Activated naive CD4-positive, alpha-beta T cell treated with anti-CD3 and anti-CD28 coated beads, Interleukin-2, amount 10 ng/mL, durations not matched to agents 7 days and 5 days (primary cell): ENCODE measurements at places on chromosomes 2 and 18.

DNA sequence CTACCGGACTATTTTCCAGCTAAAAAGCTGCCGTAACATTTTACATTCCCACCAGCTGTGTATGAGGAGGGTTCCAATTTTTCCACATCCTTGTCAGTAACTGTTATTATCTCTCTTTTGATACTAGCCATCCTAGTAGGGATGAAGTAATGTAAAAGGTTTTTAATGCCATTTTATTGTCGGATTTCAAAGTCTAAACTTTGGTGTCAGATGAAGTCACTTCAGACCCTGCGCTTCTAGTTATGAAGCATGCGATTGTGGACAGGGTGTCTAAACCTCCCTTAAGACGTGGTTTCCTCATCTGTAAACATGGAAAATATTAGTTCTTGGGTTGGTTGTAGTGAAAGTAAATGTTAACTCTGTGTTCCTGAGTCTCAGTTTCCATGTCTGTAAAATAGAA is 4.7 kb downstream of the DGKD start:
- DNase-seq, result no peak

- no peak for DNase-seq
These were observed 32.0 kb upstream of the ACYP2 start for GRCh38 chr2:54083445-54083844.

- no peak for DNase-seq
These were observed 3.5 kb downstream of the ADCYAP1 start for GRCh38 chr18:907885-908757.

GRCh38 chr2:119958670-119959268 is 54.1 kb upstream of the EPB41L5 start:
- no peak for DNase-seq

DNA sequence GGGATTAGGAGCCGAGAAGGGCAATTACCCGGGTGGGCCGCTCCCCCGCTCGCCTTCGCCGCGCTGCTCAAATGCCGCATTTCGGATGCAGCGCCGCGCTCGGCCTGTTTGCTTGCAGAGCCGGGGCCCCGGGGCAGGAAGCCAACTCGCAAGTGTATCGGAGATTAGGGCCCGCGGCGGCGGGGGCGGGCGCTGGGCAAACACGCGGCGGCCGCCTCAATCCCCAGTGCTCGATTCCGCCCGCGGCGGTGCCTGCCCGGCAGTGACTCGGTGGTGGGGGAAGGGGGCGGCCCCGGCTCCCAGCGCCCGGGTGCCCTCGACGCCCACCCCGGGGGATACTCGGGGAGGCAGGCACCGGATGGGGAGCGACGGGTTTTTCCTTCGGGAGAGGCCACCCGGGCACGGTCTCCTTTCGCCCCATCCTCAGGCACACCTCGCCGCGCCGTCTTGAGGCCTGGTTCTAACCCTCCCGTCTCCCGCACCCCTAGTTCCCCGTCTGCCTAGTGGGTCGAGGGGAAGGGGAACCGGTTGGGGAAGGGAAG is 26.6 kb upstream of the NOTO start:
- DNase-seq, result peak; percentile 81

DNA sequence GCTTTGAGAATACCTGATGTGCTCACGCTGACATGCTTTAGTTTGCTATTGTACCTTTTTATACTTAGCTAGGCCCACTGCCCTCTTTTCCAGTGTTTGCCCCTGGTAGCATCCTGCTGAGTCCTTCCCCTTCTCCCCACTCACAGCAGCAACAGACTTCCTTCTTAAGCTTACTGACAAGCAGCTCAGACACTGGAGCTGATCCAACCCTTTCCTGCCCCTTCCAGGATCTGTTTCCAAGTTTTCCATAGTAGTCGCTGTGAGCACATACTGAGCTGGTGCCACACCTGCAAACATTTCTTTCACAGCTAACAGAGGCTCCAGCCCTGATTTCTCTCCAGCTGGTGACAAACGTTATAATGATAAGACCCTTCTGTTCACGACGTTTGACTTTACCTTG is 991.4 kb upstream of the CELF4 start:
- no peak for DNase-seq

GRCh38 chr2:71474116-71474743 is 20.9 kb downstream of the DYSF start:
- no peak for DNase-seq

GRCh38 chr2:169476459-169476858 is 2.8 kb upstream of the BBS5 start:
- no peak for DNase-seq

- no peak for DNase-seq
These were observed 211.4 kb upstream of the THUMPD2 start for GRCh38 chr2:39990335-39990900.

GRCh38 chr2:156459720-156460119 is 23.5 kb downstream of the GPD2 start:
- no peak for DNase-seq

- DNase-seq, result no peak
These were observed 225.5 kb downstream of the AGAP1 start for GRCh38 chr2:235719146-235719942.

- DNase-seq, result no peak
These were observed 9.7 kb downstream of the GREB1 start for GRCh38 chr2:11543337-11544216.

GRCh38 chr2:131425231-131425941 is 50.5 kb upstream of the TUBA3D start:
- peak; percentile 24 for DNase-seq

GRCh38 chr18:57009844-57010243 is 137.0 kb upstream of the BOD1L2 start:
- DNase-seq, result no peak

DNA sequence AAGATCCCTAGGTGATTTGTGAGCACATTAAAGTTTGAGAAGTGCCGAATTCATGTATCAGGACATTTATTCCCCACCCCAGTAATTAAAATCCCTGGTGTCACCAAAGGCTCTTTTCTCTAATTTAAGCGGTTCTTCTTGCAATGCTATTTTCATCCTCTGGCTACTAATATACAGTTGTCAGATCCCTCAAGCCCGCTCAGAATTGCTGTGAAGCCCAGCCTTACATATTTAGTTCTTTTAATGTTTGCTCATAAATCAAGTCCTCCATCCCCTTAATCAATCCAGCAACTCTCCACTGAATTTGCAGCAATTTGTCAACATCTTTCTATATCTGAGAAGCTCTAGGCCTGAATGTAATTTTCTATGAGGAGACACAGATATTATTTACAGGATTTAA is 437.9 kb downstream of the PIK3C3 start:
- no peak for DNase-seq

DNA sequence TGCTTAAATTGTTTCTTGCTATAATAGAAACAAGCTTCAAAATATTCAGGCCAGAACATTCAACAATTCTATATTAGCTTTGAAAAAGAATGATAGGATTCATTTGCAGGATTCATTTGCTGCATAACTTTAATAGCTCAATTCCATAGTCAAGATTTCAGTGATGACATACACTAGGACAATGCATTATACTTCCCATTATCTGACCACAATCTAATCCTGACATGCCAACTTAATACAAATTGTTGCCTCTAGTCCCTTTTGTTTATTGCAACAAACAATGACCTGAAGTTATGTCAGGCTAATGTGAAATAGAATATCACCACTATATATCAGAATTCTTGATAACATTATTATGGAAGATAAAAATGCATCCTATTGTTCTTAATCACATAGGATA is 169.4 kb downstream of the DNAH7 start:
- DNase-seq, result no peak

- DNase-seq, result no peak
These were observed 226.1 kb downstream of the LRRTM1 start for GRCh38 chr2:80078290-80079036.

DNA sequence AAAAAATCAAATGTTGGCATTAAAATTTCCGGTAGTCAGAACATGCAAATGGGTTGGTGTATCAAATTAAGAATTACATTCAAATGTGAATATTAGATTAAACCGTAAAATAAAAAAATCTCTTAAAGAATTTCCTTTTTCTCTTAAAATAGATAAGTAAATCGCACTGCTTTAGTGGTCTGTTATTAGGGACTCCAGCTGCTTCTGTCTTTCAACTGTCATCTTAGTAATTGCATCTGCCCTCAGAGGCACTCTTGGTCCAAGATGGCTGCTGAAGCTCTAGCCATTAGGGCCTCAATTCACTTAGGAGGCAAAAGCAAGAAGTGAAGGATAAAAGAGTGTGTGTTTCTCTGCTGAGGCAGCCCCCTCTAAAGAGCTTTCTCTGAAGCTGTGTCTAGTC is 132.4 kb downstream of the MGAT5 start:
- DNase-seq, result no peak
